SK-N-DZ (cell line): ENCODE measurements at places on chromosomes 11 and 22.

DNA sequence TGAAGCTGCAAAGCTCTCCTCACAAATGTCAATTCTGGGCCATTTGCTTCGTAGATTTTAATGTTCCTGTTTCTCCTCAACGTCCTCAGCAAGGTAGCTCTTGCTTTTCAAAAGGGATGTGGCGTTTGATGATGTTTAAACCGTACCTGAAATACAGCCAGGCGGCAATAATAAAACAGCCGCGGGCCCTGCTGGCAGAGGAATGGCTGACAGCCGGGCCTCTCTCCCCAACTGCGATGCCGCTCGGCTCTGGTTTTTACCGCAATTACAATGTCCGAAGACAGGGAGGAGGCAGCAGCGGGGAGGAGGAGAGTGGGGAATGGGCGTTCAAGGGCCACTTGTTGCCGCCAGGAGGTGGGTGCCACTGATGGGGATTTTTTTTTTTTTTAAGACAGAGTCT lies 27.5 kb downstream of the MACROD1 start:
- no peak for DNase-seq

GRCh38 chr22:17906978-17907747 lies 117.2 kb downstream of the MICAL3 start:
- no peak for DNase-seq

- no peak for DNase-seq
These were observed 258.9 kb downstream of the BUD13 start for GRCh38 chr11:116513894-116514293.

GRCh38 chr22:35417606-35418005 lies 17.7 kb downstream of the MCM5 start:
- no peak for DNase-seq

DNA sequence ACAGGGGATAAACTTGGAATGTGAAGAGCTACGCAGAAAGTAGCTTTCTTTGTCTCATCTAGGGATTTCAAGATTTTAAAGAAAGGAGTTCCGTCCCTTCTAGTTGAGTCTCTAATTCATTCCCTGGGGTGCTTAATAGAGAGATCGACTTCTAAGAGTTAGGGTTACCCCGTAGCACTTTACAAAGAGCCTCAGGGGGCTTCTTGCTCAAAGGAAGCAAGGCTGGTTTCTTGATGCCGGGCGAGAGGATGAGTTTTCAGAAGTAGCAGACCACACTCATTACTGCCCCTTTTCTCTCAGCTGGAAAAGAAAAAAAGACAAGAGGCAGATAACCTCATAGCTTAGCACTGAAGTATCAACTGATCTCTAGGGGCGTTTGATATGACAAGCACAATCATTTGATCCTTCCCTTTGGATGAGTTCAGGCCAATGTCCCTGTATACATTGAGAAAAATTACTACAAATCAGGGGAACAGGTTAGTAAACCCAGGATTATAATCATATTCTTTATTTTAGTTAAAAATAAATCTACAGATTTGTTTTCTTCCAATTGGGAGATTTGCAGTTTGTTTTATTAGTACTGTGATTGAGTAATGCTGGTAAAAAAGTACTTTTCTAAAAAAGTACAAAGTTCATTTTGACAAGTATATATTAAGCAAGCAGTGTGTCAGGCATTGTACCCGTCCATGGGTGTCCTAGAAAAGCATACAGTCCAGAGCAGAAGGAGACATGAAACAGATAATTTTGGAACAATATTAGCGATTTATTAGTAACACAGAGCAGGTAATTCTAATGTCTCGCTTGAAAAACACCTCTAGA lies 18.7 kb downstream of the ELMOD1 start:
- no peak for DNase-seq

GRCh38 chr11:101348786-101349185 lies 219.2 kb upstream of the PGR start:
- DNase-seq = no peak
